Posterior vena cava (tissue), 2 donors: ENCODE measurements at places on chromosomes 11 and 22. TPM values are rescaled to one million over a fixed set of nuclear protein-coding genes. Genes with fewer than 3 reads are reported as not detected.

Gene RAG1
- total RNA-seq = 0.28 TPM

Gene APOL5
- total RNA-seq = not detected

Gene MS4A6E
- total RNA-seq = not detected

Gene GCAT
- total RNA-seq = 6.2 TPM

Gene GTPBP1
- total RNA-seq = 29.8 TPM

Gene SLC37A2
- total RNA-seq = 6.6 TPM

Gene POU2AF1
- total RNA-seq = 0.38 TPM

Gene GLB1L2
- 4.0 TPM for total RNA-seq

Gene PMM1
- total RNA-seq = 17.9 TPM

Gene RIBC2
- 0.42 TPM for total RNA-seq

Gene APLNR
- total RNA-seq = 14.6 TPM

Gene CECR2
- 0.24 TPM for total RNA-seq

Gene MMP27
- total RNA-seq = 0.14 TPM

Gene B3GAT1
- not detected for total RNA-seq

Gene HYLS1
- total RNA-seq = 3.7 TPM

Gene C11orf87
- not detected for total RNA-seq

Gene IL18
- total RNA-seq = 7.0 TPM

Gene XRRA1
- total RNA-seq = 6.9 TPM

Gene OR51B5
- total RNA-seq = 0.29 TPM

Gene UCP2
- total RNA-seq = 22.8 TPM

Gene OR5P2
- not detected for total RNA-seq

Gene MRGPRX4
- total RNA-seq = not detected

Gene TMEM86A
- 2.2 TPM for total RNA-seq

Gene MCM5
- 15.2 TPM for total RNA-seq

Gene OR4P4
- total RNA-seq = not detected

Gene PSMA1
- total RNA-seq = 112 TPM

Gene FAM83F
- total RNA-seq = 0.42 TPM

Gene SLC17A6
- not detected for total RNA-seq

Gene BIRC3
- total RNA-seq = 37.0 TPM

Gene SUN2
- 246 TPM for total RNA-seq

Gene ANGPTL5
- 6.8 TPM for total RNA-seq

Gene SCGB2A2
- total RNA-seq = not detected

Gene CSF2RB
- 7.7 TPM for total RNA-seq

Gene UPB1
- 0.28 TPM for total RNA-seq

Gene OPCML
- total RNA-seq = 1.3 TPM

Gene MS4A3
- total RNA-seq = not detected

Gene LGR4
- 15.4 TPM for total RNA-seq

Gene VSIG10L2
- total RNA-seq = 0.14 TPM

Gene ROBO4
- 19.8 TPM for total RNA-seq

Gene OR10A4
- total RNA-seq = not detected

Gene LYVE1
- total RNA-seq = 112 TPM

Gene GRAP2
- 2.0 TPM for total RNA-seq

Gene OSBP2
- 2.6 TPM for total RNA-seq

Gene HTR3A
- not detected for total RNA-seq

Gene MRGPRX3
- total RNA-seq = not detected

Gene PLAAT3
- total RNA-seq = 42.4 TPM

Gene FLRT1
- total RNA-seq = 0.29 TPM

Gene IL17REL
- not detected for total RNA-seq

Gene IGSF9B
- 45.0 TPM for total RNA-seq

Gene NXPE4
- total RNA-seq = not detected

Gene ADAMTS8
- 3.4 TPM for total RNA-seq

Gene SCGB1D4
- not detected for total RNA-seq

Gene EMSY
- total RNA-seq = 18.1 TPM

Gene MPZL2
- 29.8 TPM for total RNA-seq
